ENCODE measurements at places on chromosomes 16 and 17. TPM values are rescaled to one million over a fixed set of nuclear protein-coding genes. Genes with fewer than 3 reads are reported as not detected.
A peak's percentile ranks its signal among the peaks of the same experiment; 100 is the strongest.

DNA sequence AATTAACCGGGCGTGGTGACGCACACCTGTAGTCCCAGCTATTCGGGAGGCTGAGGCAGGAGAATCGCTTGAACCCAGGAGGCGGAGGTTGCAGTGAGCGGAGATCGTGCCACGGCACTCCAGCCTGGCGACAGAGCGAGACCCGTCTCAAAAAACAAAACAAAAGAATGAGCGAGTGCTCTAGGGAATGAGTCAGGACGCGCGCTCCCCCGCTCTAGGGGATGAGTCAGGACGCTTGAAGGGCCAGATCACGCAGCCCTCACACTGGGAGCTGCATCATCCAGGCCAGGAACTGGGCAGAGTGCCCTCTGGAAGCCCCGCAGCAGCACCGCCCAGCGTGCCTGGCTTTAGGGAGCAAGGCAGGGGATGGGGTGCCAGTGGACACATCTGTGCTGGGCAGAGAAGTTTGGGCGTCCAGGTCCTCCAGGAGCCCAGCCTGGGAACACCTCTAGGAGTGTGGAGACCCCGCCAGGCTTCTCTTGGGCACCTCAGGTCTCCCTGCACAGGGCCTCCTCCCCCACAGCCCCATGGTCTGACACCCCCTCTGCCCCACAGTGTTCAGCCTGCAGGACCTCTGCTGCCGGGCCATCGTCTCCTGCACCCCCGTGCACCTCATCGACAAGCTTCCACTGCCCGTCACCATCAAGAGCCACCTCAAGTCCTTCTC lies 3.9 kb upstream of the WFIKKN1 start:
- no peak for DNase-seq
- H3K36me3 ChIP-seq = no peaks in the 10 kb centered on the region
- no peak overlapping the region for H3K4me3 ChIP-seq

GRCh38 chr16:50326835-50327465 lies 41.8 kb downstream of the BRD7 start:
- peak overlapping the region; percentile 2 for H3K27ac ChIP-seq
- no peak for DNase-seq
- H3K36me3 ChIP-seq = peaks cover 63% of the 10 kb centered on the region
- no peaks in the 10 kb centered on the region for H3K27me3 ChIP-seq

- no peak for DNase-seq
- no peaks in the 10 kb centered on the region for H3K4me1 ChIP-seq
- H3K27ac ChIP-seq = no peak overlapping the region
- H3K4me3 ChIP-seq = no peak overlapping the region
- H3K36me3 ChIP-seq = no peaks in the 10 kb centered on the region
- H3K27me3 ChIP-seq = no peaks in the 10 kb centered on the region
These were observed 45.6 kb downstream of the LYRM1 start for GRCh38 chr16:20946015-20946629.

DNA sequence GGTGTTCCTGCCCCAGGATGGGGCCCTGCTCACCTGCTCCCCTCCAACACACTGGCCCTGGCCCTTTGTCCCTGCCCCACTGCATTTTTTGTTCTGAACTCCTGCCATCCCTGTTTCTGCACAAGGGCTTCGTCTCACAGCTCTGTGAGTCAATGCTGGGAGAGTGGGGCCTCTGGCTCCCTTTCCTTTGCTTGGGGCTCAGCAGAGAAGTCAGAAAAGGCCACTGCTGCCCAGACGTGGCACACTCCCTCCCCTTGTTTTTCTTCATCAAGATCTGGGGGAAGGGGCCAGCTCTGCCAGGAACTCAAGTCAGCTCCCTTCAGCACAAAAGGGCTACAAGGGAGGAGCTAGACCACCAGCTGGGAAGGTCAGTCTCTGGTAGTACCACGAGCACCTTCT lies 8.9 kb downstream of the PROCA1 start:
- no peaks in the 10 kb centered on the region for H3K27me3 ChIP-seq
- no peaks in the 10 kb centered on the region for H3K4me1 ChIP-seq
- DNase-seq = no peak
- peaks cover 55% of the 10 kb centered on the region for H3K36me3 ChIP-seq
- no peak overlapping the region for H3K4me3 ChIP-seq

- peak overlapping the region; percentile 97 for H3K4me3 ChIP-seq
- no peak for DNase-seq
- no peaks in the 10 kb centered on the region for H3K27me3 ChIP-seq
- H3K27ac ChIP-seq = no peak overlapping the region
- peaks cover 28% of the 10 kb centered on the region for H3K4me1 ChIP-seq
These were observed 1.7 kb downstream of the RABEP1 start for GRCh38 chr17:5283571-5284315.

DNA sequence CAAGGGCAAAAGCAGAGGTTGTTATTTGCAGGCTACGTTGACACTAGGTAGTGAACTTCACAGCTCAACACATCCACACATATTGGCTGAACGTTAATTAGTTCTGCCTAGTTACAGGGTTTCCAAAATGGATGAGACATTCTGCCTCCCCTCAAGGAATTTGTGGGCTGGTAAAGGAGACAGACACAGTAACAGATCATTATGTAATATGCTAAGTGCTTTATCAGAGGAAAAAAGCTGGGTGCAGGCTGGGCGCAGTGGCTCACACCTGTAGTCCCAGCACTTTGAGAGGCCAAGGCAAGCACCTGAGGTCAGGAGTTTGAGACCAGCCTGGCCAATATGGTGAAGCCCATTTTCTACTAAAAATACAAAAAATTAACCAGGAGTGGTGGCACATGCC lies 26.2 kb downstream of the BMERB1 start:
- no peaks in the 10 kb centered on the region for H3K36me3 ChIP-seq
- H3K4me3 ChIP-seq = no peak overlapping the region
- no peak for DNase-seq
- no peaks in the 10 kb centered on the region for H3K4me1 ChIP-seq
- H3K27ac ChIP-seq = no peak overlapping the region

DNA sequence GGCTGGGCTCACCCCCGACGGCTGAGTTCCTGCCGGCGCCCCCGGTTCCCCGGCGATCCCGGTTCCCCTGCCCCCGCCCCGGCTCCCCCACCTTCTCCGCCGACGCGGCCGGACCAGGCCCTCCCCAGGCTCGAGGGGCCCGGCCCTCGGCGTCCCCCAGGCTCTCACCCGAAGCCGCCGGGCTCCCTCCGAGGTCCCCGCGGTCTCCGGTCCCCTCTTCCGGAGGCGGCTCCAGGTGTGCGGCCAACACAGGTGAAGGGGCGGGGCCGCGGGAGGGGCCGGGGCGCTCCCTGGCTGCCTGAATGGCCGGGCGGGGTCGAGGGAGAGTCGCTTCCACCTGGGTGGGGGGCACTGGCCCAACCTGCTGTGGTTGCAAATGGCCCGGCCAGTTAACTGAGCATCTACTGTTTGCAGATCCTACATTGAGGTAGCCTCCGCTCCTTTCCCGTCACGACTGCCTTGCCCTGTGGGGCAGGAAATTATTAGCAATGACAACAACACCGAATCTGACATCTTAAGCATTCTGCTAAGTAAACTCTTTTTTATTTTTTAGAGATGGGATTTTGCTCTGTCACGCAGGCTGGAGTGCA lies at the start of gene BICDL2:
Gene BICDL2 (minus strand): TSS at position 219 of the 590 bp plus-strand sequence. CDS start 1,448 bp downstream, outside the sequence.
- no peak for DNase-seq
- H3K36me3 ChIP-seq = no peaks in the 10 kb centered on the region
- peaks cover 12% of the 10 kb centered on the region for H3K4me1 ChIP-seq

- no peak overlapping the region for H3K4me3 ChIP-seq
- H3K27me3 ChIP-seq = no peaks in the 10 kb centered on the region
- H3K36me3 ChIP-seq = peaks cover 98% of the 10 kb centered on the region
- H3K4me1 ChIP-seq = peaks cover 18% of the 10 kb centered on the region
- DNase-seq = no peak
These were observed 66.9 kb upstream of the GSG1L start for GRCh38 chr16:28130099-28131088.

DNA sequence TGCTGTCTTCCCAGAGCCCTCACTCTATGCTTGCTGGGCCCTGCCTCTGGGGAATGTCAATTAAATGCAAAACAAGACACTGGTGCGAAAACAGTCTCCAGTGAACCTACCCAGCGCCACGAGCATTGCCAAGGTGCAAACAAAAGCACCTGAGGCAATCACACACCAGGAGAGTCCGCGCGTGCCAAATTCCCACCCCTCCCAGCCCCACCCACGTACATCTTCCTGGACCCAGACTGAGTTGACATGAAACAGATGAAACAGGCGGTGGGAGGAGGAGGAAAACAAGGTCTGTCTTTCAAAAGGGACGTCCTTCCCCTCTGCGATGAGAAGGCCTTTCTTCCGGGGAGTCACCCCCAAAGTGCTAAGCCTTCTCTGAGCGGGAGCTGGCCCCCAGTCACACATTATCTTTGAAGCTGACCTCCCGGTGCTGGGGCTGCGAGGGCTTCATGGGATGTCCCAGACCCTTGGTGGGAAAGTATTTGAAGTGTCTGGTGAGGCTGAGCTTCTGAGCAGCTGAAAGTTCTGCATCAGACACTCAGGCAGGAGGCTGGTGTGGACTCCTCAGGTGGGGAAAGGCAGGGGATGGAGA lies 200.4 kb downstream of the AXIN2 start:
- DNase-seq = no peak
- H3K27me3 ChIP-seq = no peaks in the 10 kb centered on the region
- no peaks in the 10 kb centered on the region for H3K36me3 ChIP-seq
- H3K4me1 ChIP-seq = no peaks in the 10 kb centered on the region

DNA sequence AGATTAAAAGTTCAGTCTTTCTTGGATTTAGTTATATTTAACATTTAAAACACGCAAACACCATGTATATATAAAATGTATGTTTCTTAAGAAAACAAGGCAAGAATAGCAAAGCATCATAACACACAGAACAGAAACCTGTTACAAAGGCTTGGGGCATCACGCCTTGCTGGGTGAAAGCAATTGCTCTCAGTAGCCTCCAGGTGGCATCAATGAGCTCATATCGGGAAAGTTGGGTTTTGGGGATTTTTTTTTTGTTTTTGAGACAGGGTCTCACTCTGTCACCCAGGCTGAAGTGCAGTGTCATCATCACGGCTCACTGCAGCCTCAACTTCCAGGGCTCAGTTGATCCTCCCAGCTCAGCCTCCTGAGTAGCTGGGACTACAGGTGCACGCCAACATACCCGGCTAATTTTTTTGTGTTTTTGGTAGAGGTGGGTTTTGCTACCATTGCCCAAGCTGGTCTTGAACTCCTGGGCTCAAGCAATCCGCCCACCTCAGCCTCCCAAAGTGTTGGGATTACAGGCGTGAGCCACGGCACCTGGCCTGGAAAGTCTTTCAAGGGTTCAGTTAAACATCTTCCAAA lies 56.9 kb downstream of the CYB5D2 start:
- no peaks in the 10 kb centered on the region for H3K27me3 ChIP-seq
- peaks cover 21% of the 10 kb centered on the region for H3K4me1 ChIP-seq
- no peak overlapping the region for H3K27ac ChIP-seq
- peaks cover 30% of the 10 kb centered on the region for H3K36me3 ChIP-seq

- no peak overlapping the region for H3K27ac ChIP-seq
- no peak for DNase-seq
- H3K4me3 ChIP-seq = no peak overlapping the region
- H3K4me1 ChIP-seq = peaks cover 55% of the 10 kb centered on the region
- no peaks in the 10 kb centered on the region for H3K27me3 ChIP-seq
- H3K36me3 ChIP-seq = no peaks in the 10 kb centered on the region
These were observed 64.5 kb upstream of the CIBAR2 start for GRCh38 chr16:85176541-85177447.

GRCh38 chr17:45248132-45248957 lies 13.5 kb downstream of the SPATA32 start:
- H3K27me3 ChIP-seq = no peaks in the 10 kb centered on the region
- H3K4me3 ChIP-seq = peak overlapping the region; percentile 63
- no peak for DNase-seq
- H3K4me1 ChIP-seq = peaks cover 18% of the 10 kb centered on the region

DNA sequence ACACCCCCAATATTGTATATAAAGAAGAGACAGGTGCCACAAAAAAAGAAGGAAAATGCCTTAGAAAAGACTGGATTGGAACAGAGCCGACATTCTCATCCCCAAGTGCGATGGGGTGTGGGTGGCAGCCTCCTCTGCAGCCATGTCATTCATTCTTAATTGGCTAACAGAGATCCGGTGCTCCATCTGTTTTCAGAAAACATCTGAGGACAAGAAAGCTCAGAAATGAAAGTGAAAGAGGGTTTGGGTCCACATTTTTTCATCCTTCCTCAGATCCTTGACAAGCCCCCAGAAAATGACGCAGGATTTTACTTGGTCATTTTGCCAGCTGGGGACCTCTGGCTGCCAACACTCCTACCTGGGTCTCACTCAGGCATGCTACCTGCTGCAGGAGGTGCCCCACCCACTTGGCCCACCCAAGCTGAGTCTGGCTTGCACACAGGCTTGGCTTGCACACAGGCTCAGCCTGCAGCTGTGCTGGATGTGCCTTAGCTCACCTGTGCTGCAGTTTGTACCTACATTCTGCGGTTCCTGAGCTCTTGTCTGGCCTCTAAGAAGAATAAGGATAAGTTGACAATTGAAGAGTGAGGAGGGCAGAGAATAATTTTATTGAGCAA lies 21.9 kb downstream of the KIF2B start:
- H3K27ac ChIP-seq = no peak overlapping the region
- no peak for DNase-seq
- no peak overlapping the region for H3K4me3 ChIP-seq
- no peaks in the 10 kb centered on the region for H3K4me1 ChIP-seq

DNA sequence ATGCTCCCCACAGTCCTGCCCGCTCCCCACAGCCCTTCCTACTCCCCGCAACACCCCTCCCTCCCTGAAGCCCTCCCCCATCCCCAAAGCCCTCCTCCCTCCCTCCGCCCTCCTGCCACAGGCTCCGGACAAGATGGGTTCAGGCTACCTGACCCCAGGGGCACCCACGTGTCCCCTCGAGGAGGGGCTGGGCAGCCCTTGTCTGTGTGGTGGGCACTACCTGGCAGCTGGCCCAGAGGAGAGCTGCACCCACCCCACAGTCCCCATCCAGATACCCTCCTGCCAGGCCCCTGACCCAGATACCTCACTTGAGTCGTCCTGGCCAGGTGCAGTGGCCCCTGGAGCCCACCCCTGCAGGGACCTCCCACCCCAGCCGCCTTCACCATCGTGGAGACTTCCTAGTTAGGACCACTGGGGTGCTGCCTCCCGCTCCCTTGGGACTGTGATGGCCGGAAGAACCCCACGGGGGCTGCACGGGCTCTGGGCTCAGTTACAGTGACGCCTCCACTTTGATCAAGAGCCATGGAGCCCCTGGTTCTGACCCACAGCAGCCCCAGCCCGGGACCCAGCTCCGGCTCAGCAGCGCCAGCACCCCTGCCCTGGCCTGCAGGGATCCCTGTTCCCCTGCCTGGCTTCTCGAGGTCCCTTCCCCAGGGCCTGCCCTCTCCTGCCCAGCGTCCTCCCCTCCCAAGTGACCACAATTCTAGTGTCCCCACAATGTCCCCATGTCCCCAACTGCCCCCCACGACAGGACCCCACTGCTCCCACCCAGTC lies 806 bp downstream of the PERCC1 start:
- no peak overlapping the region for H3K27ac ChIP-seq
- no peak overlapping the region for H3K4me3 ChIP-seq
- no peak for DNase-seq
- no peaks in the 10 kb centered on the region for H3K4me1 ChIP-seq
- peaks cover 5% of the 10 kb centered on the region for H3K36me3 ChIP-seq

GRCh38 chr16:60123392-60124023 lies 1389.4 kb upstream of the GOT2 start:
- H3K4me3 ChIP-seq = no peak overlapping the region
- H3K36me3 ChIP-seq = no peaks in the 10 kb centered on the region
- H3K27ac ChIP-seq = no peak overlapping the region
- no peak for DNase-seq
- H3K4me1 ChIP-seq = no peaks in the 10 kb centered on the region
- H3K27me3 ChIP-seq = no peaks in the 10 kb centered on the region

The PPL gene
- 74.8 TPM for total RNA-seq

The KRTAP4-9 gene
- total RNA-seq = not detected

The KRTAP2-3 gene
- total RNA-seq = not detected

The CENPV gene
- total RNA-seq = 4.2 TPM

The SCNN1G gene
- total RNA-seq = not detected

Measured in esophagus muscularis mucosa (tissue), 4 donors.